ENCODE measurements at places on chromosomes 7 and 10.

GRCh38 chr7:41882256-41882655 is 179.4 kb upstream of the INHBA start:
- DNase-seq = no peak

DNA sequence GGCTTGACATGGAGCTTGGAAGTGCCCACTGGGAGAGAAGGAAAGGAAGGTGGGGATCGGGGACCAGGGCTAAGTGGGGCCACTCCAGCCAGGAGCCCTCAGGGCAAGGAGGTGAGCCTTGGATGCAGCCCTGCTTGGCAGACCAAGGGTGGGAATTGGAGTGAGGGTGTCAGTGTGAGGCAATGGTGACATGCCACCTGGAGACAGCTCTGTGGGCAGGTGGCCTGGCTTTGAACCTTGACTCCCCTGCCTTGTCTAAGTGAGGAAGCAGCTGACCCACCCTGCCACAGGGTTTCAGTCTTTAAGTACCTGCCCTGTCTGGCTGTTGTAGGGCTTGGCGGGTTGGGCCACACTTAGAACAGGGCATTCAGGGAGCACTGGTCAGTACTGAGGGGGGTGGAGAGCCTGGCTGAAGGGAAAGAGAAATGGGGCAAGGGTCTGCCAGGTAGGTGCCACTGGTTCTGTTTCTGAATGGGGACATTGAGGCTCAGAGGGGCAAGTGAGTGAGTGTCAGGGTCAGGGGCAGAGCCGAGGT is 4.8 kb downstream of the RAMP3 start:
- DNase-seq = no peak

GRCh38 chr7:46864716-46865115 is 717.2 kb downstream of the TNS3 start:
- DNase-seq = no peak

GRCh38 chr10:106078895-106079576 is 1085.5 kb downstream of the SORCS1 start:
- DNase-seq = no peak

GRCh38 chr7:36522453-36523007 is 132.9 kb downstream of the ANLN start:
- no peak for DNase-seq

- DNase-seq = no peak
Measured at GRCh38 chr10:43234471-43235041, 32.3 kb downstream of the RASGEF1A start.

DNA sequence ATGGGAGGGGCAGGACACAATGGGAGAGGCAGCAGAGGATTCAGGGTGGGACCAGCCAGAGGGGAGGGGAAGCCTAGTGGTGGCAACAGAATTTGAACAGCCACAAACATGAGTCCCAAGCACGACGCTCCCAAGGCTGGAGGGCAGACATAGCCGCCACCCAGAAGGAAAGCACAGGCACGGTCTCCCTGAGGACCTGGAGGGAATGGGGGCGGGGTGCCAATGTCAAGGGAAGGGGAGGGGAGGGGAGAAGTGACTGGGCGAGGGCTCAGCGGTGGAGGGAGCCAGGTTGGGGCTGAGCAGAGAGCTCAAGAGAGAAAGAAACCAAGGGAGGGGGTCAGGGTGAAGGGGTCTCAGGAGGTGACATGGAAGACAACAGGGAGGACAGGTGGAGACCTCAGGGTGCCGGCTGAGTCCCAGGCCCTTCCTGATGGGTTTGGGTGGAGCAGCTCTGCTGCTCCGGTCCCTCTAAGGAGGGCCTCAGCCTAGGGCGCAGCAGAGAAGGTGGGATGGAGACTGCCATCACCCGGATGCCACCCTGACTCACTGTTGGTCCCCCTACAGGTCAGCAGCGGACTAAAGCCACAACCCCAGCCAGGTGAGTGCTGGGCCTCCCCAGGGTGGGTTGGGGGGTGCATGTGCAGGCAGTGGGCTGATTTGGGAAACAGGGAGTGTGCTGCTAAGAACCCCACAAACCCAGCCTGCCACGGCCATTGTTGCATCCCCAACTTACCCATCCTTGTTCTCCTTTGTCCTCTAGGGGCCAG is 24.2 kb downstream of the PILRA start:
- no peak for DNase-seq

DNA sequence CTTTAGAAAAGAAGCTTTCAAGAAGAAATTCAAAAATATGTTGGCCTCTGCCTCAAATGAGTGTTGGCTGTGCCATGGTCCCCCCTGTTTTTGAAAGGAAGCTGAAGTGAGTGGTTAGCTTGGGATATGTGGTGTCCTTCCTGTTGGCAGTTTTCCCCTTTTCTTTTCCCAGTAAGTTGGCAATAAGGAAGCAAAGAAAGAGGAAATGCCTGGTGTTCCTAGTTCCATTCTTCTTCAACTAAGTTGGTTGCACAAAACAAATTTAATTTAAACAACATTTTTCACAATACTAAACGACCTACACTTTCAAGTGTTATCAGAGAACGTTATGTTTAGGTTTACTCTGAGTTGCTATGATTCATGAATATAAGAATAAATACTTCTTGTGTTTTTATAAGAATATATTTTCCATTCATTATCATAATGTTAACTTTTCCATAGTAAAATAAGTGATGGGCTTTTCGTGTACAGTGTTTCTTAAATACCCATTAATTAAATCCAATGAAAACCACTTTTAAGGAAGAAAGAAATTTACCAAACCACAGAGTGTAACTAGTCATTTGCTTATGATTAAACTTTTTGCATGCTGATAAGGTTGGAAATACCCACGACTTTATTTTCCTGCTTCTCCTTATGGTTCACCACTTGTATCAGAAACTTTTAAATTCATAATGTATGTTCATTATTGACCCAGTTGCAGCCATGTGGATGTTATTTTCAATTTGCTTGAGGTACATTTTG is 7.7 kb downstream of the HDAC9 start:
- no peak for DNase-seq

- no peak for DNase-seq
Measured at GRCh38 chr10:9068003-9068402, 1013.5 kb downstream of the GATA3 start.

GRCh38 chr7:123259759-123260158 is 60.0 kb upstream of the SLC13A1 start:
- no peak for DNase-seq

DNA sequence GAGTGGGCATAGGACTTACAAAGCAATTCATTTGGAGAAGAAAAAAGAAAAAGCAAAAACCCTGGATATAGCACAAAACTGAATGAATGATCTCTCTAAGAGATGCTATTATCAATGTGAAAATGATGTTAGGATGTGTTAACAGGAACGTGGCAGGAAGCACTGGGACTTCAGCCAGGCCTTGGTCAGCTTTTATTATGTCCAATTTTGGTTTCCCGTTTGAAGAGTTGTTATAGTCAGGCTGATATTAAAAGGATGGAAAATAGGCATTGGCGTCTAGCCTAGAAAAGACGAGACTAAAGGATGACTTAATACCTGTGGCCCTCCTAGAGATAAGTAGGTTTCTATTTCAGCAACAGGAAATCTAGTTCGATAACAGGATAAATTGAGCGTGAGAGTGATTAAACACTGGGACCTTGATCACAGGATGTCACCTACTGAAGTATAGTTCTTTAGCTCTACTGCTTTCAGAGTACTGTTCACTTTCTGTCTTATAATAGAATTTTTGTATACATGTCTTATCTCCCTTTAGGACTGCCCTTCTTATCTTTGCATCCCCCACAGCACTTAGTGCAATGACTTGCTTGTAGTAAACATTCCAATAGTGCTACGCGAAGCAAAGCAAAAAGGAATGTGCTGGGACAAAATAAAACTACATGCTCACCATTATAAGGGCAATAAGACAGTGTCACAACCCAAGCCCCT is 99.8 kb upstream of the AGBL3 start:
- no peak for DNase-seq

DNA sequence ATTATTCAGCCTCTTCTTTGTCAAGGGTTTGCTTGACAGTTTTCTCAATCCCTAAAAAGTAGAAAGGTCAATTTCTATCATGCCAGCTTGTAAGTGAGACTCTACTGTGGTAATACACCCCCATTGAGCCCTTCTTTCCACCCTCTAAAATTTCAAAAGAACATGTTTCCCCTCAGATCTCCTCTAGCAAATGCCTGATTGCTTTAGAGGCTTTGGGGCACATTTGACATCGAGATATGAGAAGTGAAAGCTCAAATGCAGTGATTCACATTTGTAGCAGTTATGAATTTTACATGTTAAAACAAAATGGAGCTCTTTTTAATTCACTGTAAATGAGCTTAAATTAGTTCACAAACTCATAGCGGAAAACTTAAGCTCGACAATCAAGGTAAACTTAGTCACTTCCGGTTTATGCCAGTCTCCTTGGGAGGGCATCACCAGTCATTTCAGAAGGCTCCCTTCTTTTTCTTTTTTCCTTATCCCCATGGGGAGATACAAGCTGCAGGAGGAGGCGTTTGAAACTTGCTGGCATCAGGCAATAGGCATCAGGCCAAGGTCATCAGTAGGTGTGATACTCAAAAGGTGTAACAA is 55.3 kb upstream of the ADO start:
- DNase-seq = no peak

DNA sequence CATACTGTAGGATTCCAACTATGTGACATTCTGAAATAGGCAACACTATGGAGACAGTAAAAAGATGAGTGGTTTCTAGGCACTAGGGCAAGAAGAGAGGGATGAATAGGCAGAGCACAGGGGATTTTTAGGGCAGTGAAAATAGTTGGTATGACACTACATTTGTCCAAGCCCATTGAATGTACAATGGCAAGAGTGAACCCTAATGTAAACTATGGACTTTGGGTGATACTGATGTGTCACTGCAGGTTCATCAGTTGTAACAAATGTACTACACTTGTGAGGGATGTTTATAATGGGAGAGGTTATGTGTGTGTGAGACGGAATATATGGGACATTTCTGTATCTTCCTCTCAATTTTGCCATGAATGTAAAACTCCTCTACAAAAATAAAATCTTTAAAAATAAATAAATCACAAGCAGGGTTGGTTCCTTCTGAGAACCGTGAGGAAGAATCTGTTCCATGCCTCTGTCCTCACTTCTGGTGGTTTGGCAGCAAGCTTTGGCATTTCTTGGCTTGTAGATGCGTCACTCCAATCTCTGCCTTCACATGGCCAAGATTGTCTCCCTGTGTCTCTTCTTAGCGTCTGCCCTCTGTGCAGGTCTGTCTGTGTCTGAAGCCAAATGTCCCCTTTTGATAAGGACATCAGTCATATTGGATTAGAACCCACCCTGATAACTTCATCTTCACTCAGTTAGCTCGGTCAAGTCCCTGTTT is 83.1 kb upstream of the AGBL3 start:
- DNase-seq = no peak

GRCh38 chr10:61257956-61258496 is 195.2 kb downstream of the TMEM26 start:
- no peak for DNase-seq

DNA sequence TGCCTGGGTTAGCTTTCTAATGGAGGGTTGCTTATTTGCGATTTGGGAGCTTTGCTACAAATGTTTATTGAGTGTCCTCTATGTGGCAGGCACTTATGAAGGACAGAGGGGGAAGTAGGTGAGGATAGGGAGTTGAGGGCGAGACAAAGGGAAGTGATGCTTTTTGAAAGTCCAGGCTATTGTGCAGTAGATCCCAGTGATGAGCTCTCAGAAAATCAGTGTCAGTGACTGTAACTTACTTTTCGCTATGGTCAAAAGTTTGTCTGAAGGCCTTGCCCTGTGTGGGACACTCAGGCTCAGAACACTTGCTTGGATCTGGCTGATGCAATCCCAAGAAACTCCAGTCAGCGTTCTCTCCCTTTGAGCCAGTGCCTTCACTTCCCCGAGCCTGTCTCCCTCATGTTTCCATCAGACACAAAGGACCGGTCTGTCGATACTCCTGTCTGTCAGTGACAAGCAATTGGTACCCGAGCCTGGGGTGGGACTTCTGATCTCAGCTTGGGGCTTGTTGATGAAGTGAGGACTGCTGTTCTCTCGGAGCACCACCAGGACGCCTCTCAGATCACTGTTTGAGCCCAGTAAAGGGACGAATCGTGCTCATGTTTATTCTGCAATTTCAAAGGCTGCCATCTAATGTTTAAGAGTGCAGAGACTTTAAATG is 63.1 kb upstream of the SORCS3 start:
- DNase-seq = peak; percentile 8

GRCh38 chr7:1555813-1556543 is at the start of gene TMEM184A:
Gene TMEM184A, minus strand, starts transcription at chr7:1556205. Its CDS starts 721 bp downstream, at chr7:1555484.
- no peak for DNase-seq

DNA sequence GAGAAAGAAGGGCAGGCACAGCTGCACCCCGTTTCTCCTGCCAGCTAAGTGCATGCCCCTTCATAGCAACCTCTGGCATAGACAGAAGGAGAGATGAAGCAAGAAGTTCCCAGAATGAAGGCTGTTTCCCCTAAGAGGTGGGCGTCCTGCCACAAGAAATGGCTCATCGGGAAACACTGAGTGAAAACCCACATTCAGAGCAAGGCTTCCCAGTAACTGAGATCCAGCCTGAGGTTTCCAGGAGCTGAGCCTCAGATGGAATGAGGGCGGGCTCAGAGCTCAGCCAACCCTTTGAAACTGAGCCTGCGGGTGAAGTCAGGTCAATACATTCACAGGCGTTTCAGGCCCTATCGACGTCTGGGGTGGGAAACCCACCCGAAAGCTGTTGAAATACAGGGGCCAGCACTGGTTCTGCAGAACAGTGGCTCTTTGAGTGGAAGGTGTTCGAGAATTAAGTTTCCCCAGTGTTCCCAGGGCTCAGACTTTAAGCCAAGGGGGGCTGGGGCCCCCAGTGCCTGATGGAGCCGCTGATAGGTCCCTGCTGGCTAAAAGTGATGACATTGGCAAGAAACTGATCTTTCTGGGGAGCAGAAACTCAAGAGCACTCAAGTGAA is 510.2 kb downstream of the RPS24 start:
- peak; percentile 96 for DNase-seq

GRCh38 chr7:111388912-111389311 is 173.4 kb downstream of the IMMP2L start:
- DNase-seq = no peak

GRCh38 chr10:88820748-88821401 is 18.3 kb downstream of the LIPM start:
- DNase-seq = peak; percentile 74

DNA sequence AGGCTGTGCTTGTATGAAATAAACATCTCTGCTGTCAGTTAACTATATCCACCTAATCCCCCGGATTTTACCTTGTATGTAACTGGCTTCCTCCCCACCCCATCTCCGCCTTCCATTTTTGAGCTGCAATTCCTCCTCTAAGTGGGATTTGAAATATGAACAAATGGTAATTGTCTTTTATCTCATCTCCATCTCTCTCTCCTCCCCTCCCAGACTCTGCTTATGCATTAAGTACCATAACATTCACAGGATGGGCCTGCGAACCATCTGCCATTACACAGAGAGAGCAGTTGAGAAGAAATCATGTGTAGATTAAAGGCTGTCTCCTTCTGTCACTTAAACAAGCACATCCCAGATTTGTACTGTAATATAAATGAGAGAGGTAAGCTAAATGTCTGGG is 1169.9 kb downstream of the TYW1 start:
- no peak for DNase-seq

- DNase-seq = no peak
Measured at GRCh38 chr10:7592627-7593026, 74.1 kb downstream of the ITIH5 start.

- no peak for DNase-seq
Measured at GRCh38 chr10:95873139-95873538, 34.6 kb upstream of the CC2D2B start.
